ENCODE measurements at places on chromosomes 4 and X. TPM values are rescaled to one million over a fixed set of nuclear protein-coding genes. Genes with fewer than 3 reads are reported as not detected.

- no peak within 1 kb of the TSS for H3K4me3 ChIP-seq
- H3K27ac ChIP-seq, result no peak within 1 kb of the TSS
- no peaks in the 10 kb centered on the region for H3K4me1 ChIP-seq
These were observed at the start of gene CHRNA9 for GRCh38 chr4:40334591-40335524. Gene CHRNA9, plus strand, starts transcription at chr4:40335333. Its CDS starts 135 bp downstream, at chr4:40335468.

DNA sequence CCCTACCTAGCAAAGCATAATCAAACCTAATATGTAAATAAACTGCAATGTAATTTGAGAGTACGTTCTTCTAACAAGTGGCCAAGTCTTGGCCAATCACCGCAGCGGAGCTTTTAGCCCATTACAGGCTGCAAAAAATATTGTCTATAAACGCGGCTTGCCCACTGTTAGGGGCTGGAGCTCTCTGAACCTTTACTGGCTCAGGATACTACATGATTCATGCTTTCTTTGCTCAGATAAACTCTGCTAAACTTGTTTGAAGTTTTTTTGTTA is 990 bp upstream of the HADH start:
- H3K36me3 ChIP-seq, result no peaks in the 10 kb centered on the region
- no peak for DNase-seq

DNA sequence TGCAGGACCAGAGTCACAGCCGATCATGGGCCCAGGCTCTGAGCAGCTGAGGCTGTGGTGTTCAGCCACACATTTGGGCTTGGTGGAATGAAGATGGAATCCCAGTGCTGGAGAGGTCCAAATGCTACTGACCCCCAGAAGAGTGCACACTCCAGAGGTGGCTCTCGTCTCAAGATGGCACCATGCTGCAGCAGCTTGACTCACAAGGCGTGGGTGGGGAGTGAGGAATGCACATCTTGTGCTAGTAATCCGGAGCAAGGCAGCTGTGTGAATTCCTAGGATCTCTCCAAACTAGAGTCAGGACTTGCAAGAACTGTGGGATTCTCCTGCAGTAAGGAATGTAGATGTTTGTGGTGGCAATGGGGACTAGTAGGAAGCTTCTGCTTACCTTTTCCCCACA is 28.7 kb downstream of the RAB28 start:
- no peaks in the 10 kb centered on the region for H3K4me1 ChIP-seq
- peaks cover 9% of the 10 kb centered on the region for H3K36me3 ChIP-seq
- no peak overlapping the region for H3K27ac ChIP-seq

GRCh38 chrX:112051576-112051975 is 31.0 kb downstream of the TRPC5 start:
- no peaks in the 10 kb centered on the region for H3K36me3 ChIP-seq
- no peaks in the 10 kb centered on the region for H3K27me3 ChIP-seq
- no peak overlapping the region for H3K27ac ChIP-seq
- no peak for DNase-seq
- H3K4me1 ChIP-seq, result no peaks in the 10 kb centered on the region

GRCh38 chr4:77671051-77671450 is 65.4 kb downstream of the CXCL13 start:
- no peak overlapping the region for H3K27ac ChIP-seq
- no peak overlapping the region for H3K4me3 ChIP-seq
- no peaks in the 10 kb centered on the region for H3K36me3 ChIP-seq
- DNase-seq, result no peak

DNA sequence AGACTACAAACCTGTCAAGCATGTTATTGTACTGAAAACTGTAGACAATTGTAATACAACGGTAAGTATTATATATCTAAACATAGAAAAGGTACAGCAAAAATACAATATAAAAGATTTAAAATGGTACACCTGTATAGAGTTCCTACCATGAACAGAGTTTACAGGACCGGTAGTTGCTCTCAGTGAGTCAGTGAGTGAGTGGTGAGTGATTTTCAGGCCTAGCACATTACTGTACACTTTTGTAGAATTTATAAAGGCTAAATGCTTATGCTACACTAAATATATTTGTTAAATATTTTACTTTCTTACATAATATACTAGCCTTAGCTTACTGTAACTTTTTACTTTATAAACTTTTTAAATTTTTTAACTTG is 37.4 kb downstream of the PDGFC start:
- no peaks in the 10 kb centered on the region for H3K27me3 ChIP-seq
- DNase-seq, result no peak

Gene TCEAL7
- total RNA-seq, result 2.6 TPM

Gene SUPT20HL1
- not detected for total RNA-seq

Gene FRMPD3
- 0.17 TPM for total RNA-seq

Gene JADE3
- 10.1 TPM for total RNA-seq
